ENCODE measurements at places on chromosomes 6 and 20.
A peak's percentile ranks its signal among the peaks of the same experiment; 100 is the strongest.

GRCh38 chr6:155629652-155630051 is 174.0 kb upstream of the NOX3 start:
- DNase-seq: no peak

DNA sequence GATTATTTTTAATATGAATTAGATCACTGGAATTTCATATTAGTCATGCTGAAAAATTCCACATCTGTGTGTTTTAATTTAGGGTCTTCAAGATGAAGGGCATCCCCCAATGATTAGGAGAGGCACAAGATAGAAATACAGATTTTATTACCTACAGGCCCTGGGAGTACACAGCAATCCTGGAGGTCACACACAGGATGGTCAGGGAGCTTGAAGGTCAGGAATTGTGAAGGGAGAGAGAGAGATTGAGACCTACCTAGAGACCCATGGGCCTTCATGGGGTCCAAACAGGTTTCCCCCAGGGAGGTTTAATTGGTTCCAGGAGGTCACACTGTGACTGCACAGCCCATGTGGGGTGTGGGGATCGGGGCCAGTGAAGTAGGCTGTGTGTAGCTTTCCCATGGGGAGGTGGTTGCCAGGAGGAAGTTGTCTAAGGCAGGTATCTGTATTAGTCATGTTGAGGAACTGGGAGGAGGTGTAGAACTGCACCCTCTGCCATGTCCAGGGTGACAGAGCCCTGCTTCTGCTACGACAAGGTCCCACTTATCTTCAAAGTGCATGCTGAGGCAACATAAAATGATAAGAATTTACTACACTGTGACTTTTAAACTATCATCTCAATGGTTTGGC is 18.3 kb downstream of the SNX9 start:
- DNase-seq: no peak

DNA sequence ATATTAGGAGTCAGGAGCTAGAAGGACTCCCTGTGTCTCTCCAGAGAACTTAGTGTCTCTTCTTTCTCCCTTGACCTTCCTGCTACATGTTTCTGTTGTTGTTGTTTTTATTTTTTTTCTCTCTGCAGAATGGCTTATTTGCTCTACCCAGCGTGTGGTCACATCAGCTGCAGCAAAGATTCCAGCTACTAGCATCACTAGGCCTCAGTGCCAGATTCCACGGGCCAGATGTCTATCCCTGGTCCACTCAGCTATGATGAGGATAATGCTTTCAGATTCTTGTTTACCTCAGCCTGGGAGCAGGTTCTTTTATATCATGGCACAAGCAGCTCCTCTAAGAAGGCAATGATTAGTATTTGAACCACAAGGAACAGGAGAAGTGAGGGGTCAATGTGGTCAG is 110.0 kb downstream of the PLCB1 start:
- no peak for DNase-seq

- DNase-seq: peak; percentile 93
These were observed 134.0 kb upstream of the HCRTR2 start for GRCh38 chr6:55040102-55040848.

GRCh38 chr20:32922466-32922865 is 63.7 kb downstream of the EFCAB8 start:
- DNase-seq: no peak

DNA sequence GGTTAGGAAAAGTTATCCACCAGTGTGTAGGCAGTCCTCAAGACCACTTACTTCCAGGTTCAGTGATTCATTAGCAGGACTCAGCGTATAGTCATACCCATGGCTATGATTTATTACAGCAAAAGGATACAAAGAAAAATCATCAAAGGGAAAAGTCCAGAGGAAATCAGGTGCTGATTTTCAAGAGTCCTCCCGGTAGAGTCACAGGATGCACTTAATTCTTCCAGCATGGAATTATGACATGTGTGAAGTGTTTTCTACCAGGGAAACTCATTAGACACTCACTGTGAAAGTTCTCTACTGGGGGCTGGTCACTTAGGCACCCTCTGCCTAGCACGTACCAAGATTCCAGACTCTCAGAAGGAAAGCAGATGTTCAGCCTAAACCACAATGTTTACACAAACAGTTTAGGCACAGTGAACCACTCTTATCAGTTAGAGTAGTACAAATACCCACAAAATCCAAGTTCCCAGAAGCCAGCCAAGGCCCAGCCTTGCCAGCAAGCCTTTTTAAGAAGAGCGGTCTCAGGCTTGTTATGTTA is 10.2 kb downstream of the WFDC3 start:
- DNase-seq: peak; percentile 86

DNA sequence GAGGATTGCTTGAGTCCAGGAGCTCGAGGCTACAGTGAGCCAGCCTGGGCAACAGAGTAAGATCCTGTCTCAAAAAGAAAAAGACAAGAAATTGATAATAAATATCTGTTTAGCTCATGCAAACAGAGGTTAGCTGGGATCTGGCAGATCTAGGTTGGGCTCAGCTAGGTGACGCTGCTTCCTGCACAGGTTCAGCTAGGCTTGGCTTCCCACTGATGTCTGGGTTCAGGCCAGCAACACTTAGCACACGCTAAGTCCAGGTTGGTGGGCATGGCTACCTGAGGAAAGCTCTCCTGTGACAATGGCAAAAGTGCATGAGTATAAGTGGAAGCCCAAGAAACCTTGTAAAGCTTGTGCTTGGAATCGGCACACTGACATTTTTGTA is 48.7 kb downstream of the RIN2 start:
- DNase-seq: no peak

DNA sequence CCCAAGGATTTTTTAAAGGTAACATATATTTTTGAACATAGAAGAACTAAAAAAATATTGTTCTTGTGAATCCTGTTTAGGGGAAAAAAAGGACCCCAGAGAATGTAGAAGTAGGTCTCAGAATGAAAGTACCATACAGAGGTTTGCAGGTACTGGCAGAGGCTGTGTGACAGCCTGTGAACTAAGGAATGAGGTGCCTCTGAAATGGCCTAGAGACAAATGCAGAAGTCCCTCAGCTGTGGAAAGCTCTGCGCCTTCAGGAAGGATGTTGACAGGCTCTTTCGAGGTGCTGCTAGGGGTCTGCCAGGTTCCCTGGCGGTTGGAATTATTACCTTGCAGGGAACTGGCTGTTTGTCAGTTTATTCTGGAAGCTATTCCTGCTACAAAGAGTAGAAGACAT is 8.6 kb upstream of the TUBB2B start:
- DNase-seq: no peak

DNA sequence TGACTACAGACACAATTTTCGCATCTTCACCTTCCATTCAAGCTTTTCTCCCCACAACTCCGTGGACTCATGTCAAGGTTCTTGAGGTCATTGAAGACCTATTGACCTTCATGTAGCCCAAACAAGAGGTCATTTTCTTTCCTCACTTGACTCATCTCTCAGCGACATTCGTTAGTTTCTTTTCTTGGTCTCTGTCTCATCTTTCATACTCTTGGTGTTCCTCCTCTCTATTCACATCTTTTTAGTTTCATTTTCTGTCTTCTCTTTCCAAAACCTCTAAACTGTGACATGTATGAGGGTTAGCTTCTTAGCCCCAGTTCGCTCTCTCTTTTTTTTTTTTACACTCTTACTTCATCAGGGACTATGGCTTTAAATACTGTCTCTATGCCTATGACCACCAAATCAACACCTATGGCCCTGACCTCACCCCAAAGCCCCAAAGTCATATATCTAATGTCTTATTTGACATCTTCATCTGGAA is 128.6 kb upstream of the BACH2 start:
- no peak for DNase-seq

GRCh38 chr20:63427724-63428330 is 44.6 kb downstream of the KCNQ2 start:
- DNase-seq: no peak

GRCh38 chr6:6420107-6420506 is 99.6 kb upstream of the F13A1 start:
- DNase-seq: no peak

- DNase-seq: no peak
These were observed 6.5 kb upstream of the PSORS1C2 start for GRCh38 chr6:31145386-31145785.

GRCh38 chr6:111589366-111589765 is 16.3 kb downstream of the TRAF3IP2 start:
- DNase-seq: peak; percentile 97

DNA sequence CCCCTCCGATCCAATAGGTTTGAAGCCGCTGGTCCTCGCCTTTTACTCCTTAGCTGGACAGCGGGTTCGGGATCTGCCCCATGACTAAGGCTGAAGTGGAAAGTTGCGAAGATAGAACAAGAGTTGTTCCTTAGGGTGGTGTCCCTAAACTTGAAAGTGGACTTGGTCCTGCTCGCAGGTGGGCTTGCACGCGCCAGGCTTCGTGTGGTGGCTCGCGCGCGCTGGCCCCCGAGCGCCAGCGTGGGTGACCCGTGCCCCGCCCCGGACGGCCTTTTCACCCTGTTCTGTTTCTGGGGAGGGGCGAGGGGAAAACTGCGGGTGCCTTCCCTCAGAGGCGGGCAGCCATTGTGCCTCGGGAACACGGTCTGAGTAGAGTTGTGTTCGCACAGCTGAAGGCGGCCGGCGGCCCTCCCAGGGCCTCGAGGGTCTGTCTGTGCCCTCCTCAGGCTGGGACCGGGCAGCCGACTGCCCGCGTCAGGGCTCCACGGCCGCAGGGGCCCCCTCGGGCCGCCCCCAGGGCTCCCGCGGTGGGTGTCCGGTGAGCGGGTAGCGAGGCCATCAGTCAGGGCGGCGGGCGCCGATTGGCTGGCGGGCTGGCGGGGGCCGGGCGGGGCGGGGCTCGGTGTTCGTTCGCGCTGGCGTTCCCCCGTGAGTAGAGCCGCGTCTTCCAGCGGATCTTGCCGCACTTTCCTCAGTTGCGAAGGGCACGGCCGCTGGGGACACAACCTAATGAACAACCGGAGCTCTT is 33.0 kb downstream of the RREB1 start:
- DNase-seq: peak; percentile 82

DNA sequence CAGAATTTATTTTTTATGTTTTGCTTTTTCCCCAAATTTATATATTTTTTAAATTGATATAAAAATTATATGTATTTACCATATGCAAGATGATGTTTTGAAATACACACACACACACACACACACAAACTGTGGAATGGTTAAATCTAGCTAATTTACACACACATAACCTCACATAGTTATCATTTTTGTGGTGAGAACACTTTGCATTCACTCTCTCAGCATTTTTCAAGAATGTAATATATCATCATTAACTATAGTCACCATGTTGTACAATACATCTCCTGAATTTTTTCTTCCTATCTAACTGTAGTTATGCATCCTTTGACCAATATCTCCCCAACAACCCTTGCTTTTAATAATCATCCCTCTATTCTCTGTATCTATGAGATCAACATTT is 52.2 kb downstream of the GFRAL start:
- no peak for DNase-seq

GRCh38 chr6:112413780-112414179 is 66.7 kb downstream of the RFPL4B start:
- no peak for DNase-seq

DNA sequence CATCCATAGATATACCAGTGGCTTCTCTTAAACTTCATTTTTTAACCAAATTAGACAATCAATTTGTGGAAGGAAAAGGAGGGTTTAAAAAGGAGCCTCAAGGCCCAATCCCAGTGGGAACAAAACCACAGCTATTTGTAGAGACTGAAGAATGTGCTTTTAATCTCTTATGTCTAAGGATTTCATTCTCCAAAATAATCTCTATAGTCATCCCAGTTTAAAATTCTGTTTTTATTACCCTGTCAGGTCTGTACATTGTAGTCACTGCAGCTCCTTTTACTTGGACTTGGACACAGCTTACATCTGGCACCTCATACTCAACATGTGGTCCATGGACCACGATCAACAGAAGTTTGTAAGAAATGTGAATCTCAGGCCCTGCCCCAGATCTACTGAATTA is 152.1 kb upstream of the STMND1 start:
- DNase-seq: peak; percentile 83

- DNase-seq: no peak
These were observed 715 bp downstream of the PSMF1 start for GRCh38 chr20:1119128-1119505.

DNA sequence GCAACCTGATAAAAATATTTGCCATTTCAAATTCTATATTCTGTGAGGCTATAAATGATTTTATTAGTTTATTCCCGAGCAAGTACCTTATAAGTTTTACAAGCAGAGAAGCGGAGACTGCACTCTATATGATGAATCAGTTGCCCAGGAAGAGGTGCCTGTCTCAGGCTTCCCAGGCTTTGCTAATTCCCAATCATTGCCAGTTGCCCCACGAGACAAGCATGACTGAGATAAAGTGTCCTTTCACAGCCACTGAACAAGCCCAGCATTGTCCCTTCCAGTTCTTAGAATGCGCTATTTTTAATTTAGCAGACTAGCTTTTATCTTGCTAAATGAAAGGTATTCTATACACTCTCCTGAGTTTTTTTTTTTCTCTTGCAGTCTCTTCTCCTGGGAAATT is 260.7 kb downstream of the ALDH8A1 start:
- DNase-seq: no peak

- no peak for DNase-seq
These were observed 63.5 kb upstream of the COL10A1 start for GRCh38 chr6:116189472-116189871.

DNA sequence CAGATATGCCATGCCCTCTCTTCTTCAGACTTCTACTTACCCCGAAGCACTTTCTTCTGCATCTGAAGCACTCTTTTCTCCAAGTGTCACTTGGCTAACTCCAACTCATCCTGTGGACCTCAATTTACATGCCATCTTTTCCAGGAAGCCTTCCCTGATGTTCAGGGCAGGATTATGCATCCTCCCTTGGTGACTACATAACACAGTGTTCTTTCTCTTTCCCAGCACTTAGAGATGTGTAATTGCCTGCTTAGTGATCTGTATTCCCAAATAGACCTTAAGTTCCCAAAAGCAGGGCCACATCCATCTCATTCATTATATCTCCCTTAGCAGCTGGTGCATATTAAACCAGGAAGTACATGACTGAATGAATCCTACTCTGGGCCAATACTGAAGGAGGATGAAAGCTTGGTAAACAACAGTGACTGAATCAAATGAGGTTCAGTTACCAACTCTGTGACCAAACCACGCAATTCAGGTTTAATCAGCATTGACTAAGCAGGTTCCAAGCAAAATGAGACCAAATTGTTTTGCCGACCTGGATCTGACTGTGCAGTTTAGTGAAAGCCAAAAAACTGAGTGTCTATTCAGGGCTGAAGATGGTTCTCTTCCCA is 121.4 kb upstream of the TCF21 start:
- no peak for DNase-seq

DNA sequence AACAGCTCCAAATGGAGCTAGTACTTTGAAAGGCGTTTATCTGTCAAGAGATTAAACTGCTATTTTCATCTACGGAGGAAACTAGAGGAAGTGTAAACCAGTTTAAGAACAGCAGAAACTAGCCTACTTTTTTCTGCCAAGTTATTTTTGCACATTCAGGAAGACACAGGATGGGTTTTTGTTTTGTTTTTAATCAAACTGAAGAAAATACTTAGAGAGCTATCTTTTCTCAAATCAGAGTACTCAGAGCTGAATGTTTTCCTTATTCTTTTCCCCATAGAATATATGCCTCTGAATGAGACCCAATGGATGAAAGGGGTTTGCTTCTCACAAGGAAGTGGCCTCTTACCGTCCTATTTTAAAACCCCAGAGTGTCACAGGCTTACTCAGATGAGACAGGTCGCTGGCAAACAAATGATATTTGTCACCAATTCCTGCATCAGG is 538.5 kb downstream of the CD83 start:
- no peak for DNase-seq

Measured in fibroblast of skin of back (primary cell).